Astrocyte of the cerebellum (primary cell): ENCODE measurements at places on chromosomes 3 and 15.

GRCh38 chr15:33150971-33151370 is 43.5 kb downstream of the FMN1 start:
- no peak for DNase-seq

DNA sequence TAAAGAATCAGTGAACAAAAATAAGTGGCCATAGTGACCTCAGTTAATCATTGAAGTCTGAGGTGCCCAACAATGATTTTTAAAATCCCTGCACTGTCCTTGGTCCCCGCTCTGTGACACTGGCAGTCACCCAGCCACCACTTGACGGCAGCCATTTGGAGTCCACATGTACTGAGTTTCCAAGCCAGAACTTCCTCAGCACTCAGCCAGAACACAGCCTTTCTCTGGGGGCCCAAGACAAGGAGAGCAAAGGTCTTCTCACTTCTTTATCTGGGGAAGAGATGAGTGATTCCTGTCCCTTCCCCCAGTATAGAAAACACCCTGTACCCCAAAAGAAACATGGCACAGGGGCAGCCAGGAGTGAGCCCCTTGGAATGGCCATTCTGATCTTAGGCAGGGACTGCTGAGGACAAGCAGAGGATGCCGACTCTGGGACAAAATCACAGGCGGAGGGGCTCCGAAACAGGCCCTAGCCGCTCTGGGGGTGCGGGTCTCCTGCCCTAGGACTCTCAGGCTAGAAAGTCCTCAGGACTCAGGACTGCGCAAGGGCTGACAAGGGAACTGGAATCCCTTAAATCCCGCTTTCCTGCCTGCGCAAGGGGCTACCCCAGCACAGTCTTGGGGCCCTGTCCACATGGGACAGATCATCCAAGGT is 12.8 kb downstream of the PAK6 start:
- no peak for DNase-seq

GRCh38 chr3:190116551-190117067 is 4.1 kb downstream of the P3H2 start:
- no peak for DNase-seq

GRCh38 chr3:172700936-172701455 is 9.9 kb downstream of the NCEH1 start:
- DNase-seq = no peak

GRCh38 chr3:149174901-149175300 is 45.5 kb downstream of the HPS3 start:
- peak; percentile 73 for DNase-seq

DNA sequence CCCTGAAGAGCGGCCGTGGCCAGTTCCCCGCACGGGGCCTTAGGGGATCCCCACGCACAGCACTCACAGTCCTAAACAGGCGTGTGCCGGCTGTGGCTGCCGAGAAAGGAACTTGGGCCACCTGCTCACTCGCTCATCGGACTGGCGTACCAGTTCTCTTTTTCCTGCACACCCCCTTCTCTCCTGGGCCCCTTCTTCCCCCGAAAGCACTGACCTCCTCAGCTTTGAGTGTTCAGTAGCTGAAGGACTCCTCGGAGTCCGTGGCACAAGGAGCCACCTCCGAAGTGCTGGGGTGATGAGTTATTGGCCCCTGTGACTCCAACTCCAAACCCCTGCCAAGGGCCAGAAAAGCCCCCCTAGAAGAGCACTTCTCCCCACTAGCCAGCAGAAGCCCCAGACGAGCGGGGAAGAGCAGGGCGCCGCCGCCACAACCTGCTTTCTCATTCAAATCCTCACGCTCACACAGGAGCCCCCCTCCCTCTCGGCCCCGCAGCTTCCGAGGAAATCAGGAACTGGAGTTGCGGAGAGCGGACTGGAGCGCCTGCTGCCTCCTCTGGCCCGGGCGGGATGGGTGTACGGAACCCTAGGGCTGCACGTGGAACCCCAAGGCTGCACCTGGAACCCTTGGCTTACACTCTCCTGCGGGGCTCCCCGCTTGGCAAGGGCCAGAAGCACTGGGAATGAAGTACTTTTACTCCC is at the start of gene PLCH1:
PLCH1 (minus strand) TSS at position 446 of the 699 bp plus-strand sequence. CDS start 40,847 bp downstream, outside the sequence.
- no peak for DNase-seq

- DNase-seq = no peak
Measured at GRCh38 chr3:76011121-76011520, 225.8 kb upstream of the ZNF717 start.

GRCh38 chr15:62026487-62027262 is 33.6 kb downstream of the VPS13C start:
- no peak for DNase-seq

DNA sequence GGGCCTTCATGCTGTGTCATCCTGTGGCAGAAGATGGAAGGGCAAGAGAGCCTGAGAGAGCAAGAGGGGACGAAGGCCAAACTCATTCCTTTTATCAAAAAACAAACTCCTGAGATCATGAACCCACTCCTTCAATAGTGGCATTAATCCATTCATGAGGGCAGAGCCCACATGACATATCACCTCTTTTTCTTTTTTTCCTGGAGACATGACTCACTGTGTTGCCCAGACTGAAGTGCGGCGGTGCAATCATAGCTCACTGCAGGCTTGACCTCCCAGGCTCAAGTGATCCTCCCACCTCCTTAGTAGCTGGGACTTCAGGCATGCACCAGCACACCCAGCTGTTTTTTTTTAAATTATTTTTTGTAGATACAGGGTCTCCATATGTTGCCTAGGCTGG is 92.0 kb upstream of the RNU6-1 start:
- no peak for DNase-seq

DNA sequence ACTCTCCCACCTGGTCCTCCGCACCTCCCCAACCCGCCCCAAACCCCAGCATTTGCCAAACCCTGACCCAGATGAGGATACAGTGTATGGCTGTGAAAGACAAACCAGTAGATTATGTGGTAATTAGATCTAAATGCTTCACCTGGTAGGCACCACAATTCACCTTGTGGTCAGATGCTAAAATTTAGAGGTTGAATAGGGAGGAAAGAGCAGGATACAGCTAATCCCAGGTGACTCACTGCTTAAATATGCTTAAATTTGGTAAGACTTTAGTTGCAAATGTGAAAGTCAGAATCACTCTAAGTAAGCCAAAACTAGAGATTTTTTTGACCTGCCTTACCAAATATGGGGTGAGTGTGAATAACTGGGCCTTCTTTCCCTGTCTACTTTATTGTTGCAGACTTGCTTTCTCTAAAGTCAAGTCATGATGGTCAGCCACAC is 105.5 kb downstream of the MME start:
- DNase-seq = peak; percentile 29

DNA sequence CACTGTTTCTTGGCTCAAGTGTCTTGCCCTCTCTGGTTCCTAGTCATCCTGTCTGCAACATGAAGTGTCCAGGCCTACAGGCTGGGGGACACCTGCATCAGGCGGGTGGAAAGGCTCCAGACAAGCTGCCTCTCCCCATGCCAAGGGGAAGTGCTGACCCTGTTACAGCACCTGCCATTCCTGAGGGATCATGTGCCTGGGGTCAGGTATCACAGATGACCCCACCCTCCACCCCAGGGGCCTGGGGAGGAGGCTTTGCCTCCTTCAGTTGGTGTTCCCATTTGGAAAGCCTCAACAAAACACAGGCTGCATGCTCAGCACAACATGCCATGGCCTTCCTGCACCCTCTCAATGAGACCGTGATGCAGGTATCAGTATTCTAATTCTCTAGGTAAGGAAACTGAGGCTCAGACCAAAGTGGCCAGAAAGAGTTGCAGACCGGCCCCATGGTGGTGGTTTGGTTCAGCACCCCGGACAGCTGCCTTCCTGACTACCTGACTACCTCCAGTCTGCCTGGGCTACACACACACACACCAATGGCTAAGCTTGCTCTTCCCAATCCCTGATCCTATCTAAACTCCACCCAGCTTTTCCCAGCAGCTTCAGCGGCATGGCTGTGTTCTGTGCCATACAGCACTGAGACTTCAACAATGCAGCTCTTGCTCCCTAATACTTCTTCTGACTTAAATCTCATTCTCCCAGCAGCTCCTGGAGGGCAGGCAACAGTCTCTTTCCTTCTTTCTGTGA is 69.7 kb upstream of the LINGO1 start:
- DNase-seq = peak; percentile 11
